HS-27A (cell line): ENCODE measurements at places on chromosomes 11 and 22.

GRCh38 chr22:47919001-47919441 lies 1156.6 kb downstream of the TBC1D22A start:
- DNase-seq: no peak

DNA sequence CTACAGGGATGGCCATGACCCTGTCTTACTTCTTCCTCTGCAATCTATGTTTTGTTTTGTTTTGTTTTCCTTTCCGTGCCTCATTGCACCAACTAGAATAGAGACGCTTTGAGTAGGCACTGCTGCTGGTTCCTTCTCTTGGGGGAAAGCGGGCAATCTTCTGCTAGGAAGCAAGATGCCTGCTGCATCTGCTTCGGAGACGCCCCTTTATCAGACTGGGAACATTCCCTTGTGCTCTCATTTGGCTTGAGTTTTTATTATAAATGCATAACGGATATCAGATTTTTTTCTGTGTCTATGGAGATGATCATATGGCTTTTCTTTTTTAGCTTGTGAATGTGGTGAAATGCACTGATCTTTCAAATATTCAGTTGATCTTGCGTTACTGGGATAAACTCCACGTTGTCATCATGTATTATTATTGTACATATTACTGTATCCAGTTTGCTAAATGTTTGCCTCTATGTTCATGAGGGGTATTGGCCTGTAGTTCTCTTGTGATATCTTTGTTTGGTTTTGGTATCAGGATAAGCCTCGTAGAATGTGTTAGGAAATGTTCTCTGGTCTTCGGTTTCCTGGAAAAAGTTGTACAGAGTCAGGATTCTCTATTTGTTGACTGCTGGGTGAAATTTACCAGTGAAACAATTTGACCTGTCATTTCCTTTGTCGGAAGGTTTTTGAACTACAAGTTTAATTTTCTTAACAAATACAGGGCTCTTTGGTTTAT lies 23.4 kb upstream of the KRTAP5-6 start:
- DNase-seq: no peak

GRCh38 chr11:126338346-126339055 lies 17.0 kb upstream of the ST3GAL4 start:
- DNase-seq: no peak

GRCh38 chr22:24471570-24471969 lies 23.6 kb upstream of the UPB1 start:
- DNase-seq: peak; percentile 34

GRCh38 chr11:2777871-2778629 lies 78.3 kb upstream of the KCNQ1OT1 start:
- no peak for DNase-seq

DNA sequence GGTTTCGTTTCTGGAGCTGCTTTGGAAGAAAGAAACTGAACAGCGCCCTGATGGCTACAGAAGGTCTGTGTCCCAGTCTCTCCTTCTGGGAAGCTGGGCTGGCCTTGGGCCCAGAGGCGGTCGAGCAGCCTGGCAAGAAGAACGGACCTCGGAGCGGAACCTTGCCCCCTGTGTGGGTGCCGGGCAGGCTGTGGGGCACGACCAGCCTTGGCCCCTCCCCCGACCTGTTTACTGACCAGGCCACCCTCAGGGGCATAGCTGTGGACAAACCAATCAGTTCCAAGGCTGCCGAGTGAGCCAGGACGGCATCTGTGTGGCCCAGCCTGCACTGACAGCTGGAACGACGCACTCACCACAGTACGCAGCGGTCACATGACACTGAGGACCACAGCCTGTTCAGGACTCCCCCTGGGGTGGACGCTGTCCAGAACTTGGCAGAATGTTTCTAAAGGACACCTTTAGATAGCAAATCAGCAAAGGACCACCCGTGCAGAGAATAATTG lies 7.2 kb downstream of the PIM3 start:
- DNase-seq: no peak

- DNase-seq: no peak
These were observed 8.2 kb downstream of the C1QTNF6 start for GRCh38 chr22:37179622-37180420.

- no peak for DNase-seq
These were observed 11.0 kb downstream of the PTPRJ start for GRCh38 chr11:47991266-47991830.

DNA sequence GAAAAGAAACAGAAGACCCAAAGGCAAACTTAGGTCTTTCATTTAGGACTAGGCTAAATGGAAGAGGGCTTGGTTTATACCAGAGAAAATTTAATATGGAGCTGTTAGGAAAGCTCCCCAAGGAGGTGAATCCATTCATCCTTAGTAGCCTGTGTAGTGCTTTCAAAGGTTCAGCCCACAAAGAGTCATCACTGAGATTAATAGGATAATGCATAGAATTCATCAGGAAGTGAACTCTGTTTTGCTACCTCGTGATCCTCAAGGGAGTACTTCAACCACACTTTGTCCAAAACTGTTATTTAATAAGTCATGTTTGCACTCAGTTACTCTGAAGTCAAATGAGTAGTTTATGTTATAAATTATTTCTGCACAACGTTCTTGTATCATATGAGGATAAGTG lies 43.3 kb upstream of the MMP7 start:
- no peak for DNase-seq

DNA sequence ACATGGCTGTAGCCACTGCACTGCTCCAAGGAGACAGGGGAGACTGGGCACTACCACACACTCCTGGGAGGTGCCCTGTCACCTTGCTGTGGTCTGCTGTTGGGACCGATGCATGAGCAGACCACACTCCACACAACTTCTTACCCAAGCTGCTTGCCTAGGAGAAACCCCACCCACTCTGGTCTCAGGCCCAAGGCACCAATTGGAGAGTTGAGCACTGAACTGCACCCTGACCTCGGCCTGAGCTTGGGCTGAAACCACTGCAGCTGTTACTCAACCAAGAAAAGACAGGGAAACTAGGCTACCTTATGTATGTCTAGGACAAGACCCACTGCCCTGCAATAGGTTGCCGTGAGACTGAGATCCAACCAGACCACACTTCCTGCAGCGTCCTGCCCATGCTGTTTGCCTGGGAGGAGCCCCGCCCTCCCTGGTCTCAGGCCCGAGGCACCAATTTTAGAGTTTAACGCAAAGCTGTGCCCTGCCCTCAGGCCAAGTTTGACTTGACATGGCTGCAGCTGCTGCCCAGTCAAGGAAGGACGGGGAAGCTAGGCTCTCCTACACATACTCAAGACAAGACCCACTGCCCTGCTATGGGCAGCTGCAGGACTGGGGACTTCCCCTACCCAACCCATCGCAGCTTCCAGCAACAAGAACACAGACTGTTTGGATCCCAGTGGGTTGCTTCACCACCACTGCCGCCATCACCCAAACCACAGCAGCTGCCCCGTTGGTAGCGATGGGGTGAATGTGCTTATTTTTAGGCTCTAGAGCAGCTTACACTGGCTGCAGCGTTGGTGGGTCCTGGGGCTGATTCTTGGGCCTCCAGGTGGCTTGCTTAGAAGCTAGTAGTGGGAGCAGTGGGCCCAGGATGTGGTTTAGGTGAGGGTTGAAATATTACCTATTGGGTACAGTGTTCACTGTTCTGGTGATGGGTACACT lies 66.8 kb downstream of the BRD1 start:
- DNase-seq: no peak

DNA sequence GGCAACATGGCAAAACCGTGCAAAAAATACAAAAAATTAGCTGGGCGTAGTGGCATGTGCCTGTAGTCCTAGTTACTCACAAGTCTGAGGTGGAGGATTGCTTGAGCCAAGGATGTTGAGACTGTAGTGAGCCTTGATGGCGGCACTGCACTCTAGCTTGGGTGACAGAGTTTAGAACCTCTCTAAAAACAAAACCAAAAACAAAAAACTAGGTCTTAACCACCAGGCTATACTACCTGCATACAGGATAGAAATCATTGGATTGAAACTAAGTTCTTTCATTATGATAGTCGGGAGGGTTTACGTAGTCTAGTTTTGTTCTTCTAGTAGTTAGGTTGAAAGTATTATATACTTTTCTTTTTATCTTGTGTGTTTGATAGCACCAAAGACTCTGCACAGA lies 5.8 kb downstream of the RNF214 start:
- DNase-seq: no peak

DNA sequence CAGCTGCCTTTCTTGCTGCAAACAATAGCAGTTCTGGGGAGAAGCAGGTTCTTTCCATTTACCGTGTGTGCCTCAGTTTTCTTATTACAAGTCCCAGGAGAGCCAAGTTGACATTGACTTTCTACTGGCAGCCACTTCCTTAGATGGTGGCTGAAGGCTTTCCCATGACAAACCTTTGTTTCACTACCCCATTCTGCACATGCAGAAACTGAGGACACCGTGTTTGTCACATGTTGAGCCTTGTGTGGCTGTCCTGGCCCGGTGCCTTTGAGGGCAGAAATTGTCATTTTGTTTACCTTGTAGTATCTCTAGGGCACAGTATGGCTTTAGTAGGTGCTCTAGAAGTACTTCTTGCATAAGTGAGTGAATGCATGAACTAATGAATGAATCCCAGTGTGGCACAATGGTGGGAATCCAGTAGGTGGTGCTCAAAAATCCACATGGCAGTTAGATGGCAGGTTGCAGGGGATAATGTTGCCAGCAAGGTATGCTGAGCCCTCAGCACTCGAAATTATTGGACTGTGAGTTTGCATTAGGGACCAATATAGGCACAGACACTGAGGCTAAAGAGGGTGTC lies 101.6 kb downstream of the CSNK2A3 start:
- no peak for DNase-seq

- DNase-seq: no peak
These were observed 724.5 kb upstream of the CNTN5 start for GRCh38 chr11:98296091-98296880.

- DNase-seq: peak; percentile 70
These were observed 8.9 kb downstream of the HPX start for GRCh38 chr11:6431861-6432260.

DNA sequence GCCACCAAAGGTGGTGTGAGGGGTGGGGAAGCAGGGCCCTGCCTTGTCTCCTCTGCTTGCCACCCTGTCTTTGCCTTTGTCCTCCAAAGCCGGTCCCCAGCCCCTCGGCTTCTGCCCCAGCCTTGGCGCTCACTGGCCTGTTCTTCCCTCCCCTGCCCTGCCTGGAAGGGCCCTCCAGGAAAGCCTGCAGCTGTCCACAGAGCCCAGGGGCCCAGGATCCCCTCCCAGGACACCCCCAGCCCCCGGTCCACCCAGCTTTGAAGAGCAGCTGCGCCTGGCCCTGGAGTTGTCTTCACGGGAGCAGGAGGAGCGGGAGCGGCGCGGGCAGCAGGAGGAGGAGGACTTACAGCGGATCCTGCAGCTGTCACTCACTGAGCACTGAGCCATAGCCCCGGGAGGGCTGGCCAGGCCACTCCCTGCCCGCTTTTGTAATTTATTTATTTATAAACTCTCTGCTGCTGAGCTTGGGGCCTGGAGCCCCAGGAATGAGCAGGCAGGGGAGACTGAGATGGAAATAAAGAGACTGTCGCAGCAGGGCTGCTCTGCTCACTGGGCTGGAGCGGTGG lies 1.3 kb upstream of the SSH3 start:
- no peak for DNase-seq

GRCh38 chr11:8577791-8578581 lies 16.0 kb downstream of the STK33 start:
- no peak for DNase-seq

GRCh38 chr11:93870616-93871015 lies 20.2 kb upstream of the VSTM5 start:
- no peak for DNase-seq

- peak; percentile 31 for DNase-seq
These were observed 58.2 kb downstream of the WNT7B start for GRCh38 chr22:45918459-45919370.

GRCh38 chr11:78065203-78065602 lies 1.5 kb downstream of the THRSP start:
- DNase-seq: no peak

DNA sequence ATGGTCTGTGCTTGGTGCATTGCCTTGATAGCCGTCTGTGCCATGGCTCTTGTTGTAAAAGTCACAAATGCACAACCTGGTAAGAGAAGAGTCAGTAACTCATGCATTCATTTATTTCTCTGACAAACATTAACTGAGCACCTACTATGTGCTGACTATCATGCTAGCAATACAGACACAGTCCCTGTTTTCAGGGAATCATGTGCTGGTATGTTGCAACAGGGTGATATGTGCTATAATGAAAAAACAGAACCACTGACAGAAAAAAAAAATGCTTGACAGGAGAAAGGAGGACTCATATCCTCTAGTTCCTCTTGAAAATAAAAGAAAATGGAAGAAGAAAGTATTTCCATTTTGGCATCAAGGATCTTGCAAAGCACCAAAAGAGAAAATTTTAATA lies 34.5 kb upstream of the RAPSN start:
- no peak for DNase-seq

- no peak for DNase-seq
These were observed 8.7 kb downstream of the OR51B4 start for GRCh38 chr11:5293028-5293427.

DNA sequence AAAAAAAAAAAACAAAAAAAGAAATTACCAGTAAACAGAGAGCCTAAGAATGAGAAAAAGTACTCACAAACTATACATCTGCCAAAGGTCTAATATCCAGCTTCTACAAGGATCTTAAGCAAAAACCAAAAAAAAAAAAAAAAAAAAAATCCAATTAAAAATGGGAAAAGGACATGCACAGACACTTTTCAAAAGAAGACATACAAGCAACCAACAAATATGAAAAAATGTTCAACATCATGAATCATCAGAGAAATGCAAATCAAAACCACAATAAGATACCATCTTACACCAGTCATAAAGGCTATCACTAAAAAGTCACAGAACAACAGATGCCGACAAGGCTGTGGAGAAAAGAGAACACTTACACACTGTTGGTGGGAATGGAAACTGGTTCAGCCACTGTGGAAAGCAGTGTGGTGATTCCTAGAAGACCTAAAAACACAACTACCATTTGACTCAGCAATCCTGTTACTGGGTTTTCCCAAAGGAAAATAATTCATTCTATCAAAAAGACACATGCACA lies 18.3 kb downstream of the MS4A6A start:
- no peak for DNase-seq

GRCh38 chr11:18457450-18457849 lies 1.8 kb downstream of the LDHAL6A start:
- no peak for DNase-seq

GRCh38 chr22:49423125-49423650 lies 404.5 kb downstream of the BRD1 start:
- no peak for DNase-seq

DNA sequence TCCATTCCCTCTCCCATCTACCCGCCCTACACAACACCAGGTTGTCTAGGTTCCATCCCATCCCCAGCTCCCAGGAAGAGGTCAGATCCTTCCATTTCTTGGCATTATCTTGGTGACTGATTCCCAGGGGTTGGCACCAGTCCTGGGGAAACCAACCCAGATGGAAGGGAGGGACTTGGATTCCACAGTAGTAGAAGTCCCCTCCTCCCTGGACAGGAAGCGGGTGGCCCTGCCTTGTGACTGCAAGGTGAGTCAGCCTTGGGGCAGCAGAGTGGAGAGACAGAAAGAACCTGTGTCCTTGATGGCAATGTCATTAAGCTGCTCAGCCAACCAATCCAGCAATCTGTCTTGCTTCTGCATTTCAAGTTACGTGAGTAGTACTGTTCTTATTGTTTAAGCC lies 26.5 kb downstream of the SYT13 start:
- DNase-seq: peak; percentile 72

GRCh38 chr22:22432479-22432878 lies 76.1 kb downstream of the ZNF280B start:
- DNase-seq: no peak

- DNase-seq: no peak
These were observed 4.7 kb downstream of the UCP3 start for GRCh38 chr11:74004046-74004695.
